Skin of body (tissue), 3 donors: ENCODE measurements at places on chromosomes 7 and 10. TPM values are rescaled to one million over a fixed set of nuclear protein-coding genes. Genes with fewer than 3 reads are reported as not detected.
A peak's percentile ranks its signal among the peaks of the same experiment; 100 is the strongest.

GRCh38 chr10:49632406-49633317 is 18.8 kb downstream of the CHAT start:
- DNase-seq = no peak

DNA sequence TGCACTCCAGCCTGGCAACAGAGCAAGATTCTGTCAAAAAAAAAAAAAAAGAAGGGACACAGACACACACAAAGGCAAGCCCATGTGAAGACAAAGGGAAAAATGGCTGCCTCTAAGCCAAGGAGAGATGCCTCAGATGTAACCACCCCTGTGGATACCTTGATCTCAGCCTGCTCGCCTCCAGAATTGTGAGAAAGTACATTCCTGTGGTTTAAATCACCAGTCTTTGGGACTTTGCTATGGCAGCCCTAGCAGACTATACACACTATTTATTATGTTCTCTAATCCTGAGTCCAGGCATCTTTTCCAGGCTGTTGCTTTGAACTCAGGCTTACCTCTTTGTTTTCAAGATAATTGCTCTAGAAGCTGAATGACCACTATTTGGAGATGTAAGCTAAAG is 494.3 kb downstream of the GALNT17 start:
- no peak for DNase-seq

DNA sequence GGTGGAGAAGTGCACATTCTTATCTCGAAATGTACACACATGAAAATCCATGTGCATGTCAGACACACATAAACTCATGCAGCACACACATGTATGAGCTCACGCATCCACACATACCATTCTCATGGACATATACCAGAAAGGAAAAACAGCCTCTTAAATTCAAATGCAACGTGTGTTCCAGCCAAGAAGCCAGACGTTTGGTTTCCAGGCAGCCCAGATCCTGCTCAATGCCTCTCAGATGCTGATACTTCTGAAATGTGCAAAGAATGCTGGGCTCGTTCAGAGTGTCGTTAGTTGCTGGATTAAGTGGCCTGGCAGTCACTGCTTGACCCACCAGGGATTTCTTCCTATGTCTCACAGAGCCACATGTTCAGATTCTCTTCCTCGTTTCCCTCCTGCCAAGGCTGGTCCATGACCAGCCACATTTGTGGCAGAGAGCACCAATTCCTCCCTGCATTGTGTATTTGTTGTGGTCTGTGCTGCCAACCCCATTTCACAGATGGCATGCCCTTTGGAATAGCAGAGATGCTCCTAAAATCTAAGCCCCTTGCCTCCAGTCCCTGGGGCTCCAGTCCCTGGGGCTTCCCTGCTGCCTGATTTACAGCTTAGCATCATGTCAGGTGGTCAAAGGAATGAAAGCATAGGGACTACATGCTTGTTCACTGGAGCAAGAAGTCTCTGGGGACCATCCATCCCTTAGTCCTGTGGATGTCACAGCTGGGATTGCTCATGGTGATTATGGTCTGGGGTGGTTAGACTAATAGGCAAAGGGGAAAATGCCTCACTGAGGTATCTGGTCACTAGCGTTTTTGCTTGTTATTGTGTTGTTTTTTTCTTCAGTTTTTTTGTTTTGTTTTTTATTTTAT is 426.6 kb downstream of the PLXNA4 start:
- no peak for DNase-seq

GRCh38 chr7:3861386-3861785 is 560.3 kb downstream of the SDK1 start:
- DNase-seq = peak; percentile 65

- peak; percentile 58 for DNase-seq
Observed at GRCh38 chr10:126663880-126664279, 6.6 kb downstream of the C10orf90 start.

GRCh38 chr7:28055161-28055544 is 125.4 kb downstream of the JAZF1 start:
- no peak for DNase-seq

- DNase-seq = peak; percentile 36
Observed at GRCh38 chr10:5814110-5815107, 1.2 kb upstream of the GDI2 start.

GRCh38 chr10:129922598-129923123 is 41.4 kb downstream of the EBF3 start:
- no peak for DNase-seq

DNA sequence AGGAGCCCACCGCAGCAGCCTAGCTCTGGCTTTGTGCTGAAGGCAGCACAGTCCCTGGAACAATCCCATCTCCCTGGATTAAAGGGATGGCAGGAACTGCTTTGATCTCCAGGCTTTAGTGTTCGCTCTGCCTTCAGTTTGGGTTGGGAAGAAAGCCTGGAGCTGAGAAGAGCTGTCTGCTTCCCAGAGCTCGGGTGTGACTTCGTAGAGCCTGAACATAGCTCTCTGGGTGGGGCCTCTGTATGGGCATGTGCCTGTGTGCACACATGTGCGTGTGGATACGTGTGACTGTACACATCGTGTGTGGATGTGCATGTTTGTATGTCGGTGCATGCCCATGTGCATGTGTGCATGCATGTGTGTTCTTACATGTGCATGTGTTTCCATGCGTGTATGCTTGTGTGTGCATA is 8.7 kb downstream of the ADCY1 start:
- peak; percentile 54 for DNase-seq

GRCh38 chr10:89637113-89637512 is 7.9 kb downstream of the PANK1 start:
- DNase-seq = no peak

DNA sequence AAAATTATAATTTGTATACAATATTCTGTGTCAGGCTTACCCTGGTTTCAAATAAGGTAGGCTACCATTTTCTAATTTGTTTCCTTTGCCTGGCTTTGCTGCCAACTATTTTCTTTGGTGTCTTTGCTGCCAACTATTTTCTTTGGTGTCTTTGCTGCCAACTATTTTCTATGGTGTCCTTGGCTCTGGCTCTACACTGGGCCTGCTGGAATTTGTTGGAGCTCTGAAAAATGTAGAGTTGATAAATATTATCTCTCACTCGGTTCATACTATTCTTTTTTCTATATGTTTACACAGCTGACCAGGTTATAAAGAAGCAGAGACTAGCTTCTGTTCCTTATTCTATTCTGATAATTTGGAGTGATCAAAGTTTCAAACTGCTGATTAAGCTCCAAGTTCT is 768.0 kb upstream of the PHF14 start:
- DNase-seq = no peak

DNA sequence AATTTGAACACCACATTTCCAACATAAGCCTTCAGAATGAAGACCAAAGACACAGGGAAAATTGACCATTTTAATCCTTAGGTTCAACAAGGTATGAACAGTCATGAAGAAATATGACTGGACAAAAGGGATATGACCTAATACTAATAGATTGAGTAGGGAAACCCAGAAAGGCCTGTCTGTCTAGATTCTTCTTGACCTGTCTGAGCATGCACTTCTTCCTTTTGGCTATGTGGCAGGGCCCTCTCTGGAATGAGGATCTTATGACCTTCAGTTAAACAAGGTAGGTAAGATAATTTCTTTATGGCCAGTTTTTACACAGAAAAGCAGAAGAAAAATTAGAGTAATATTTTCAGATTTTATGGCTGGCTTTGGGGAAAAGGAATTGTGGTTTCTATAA is 3.0 kb upstream of the PHYHIPL start:
- no peak for DNase-seq

GRCh38 chr7:45594745-45595535 is 20.8 kb downstream of the ADCY1 start:
- no peak for DNase-seq

- DNase-seq = peak; percentile 42
Observed at GRCh38 chr7:55086413-55087201, 67.8 kb downstream of the EGFR start.

DNA sequence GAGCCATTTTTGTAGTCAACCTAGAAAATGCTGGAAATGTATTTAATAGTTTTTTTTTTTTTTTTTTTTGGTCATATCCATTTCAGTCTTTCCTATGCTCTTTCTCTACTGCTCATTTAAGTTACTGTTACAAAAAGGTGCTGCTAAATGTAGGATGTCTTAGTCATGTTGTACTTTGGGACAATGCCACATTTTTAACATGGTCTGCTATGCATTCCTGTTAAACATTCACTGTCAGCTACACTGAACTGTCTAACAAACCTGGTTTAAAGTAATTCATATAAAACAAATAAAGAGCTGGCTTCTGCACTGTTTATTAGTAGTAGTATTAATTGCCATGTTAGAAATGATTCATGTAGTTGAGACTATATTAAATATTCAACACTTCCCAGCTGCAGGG is 108.6 kb downstream of the NSUN6 start:
- no peak for DNase-seq

- DNase-seq = no peak
Observed at GRCh38 chr10:16458166-16458955, 21.6 kb downstream of the PTER start.

- no peak for DNase-seq
Observed at GRCh38 chr7:97307521-97308108, 190.1 kb downstream of the SDHAF3 start.

MSS51 gene
- 9.1 TPM for total RNA-seq

SPDYE11 gene
- 0.10 TPM for total RNA-seq

NMT2 gene
- 22.0 TPM for total RNA-seq

PTF1A gene
- not detected for total RNA-seq

TBXAS1 gene
- 6.2 TPM for total RNA-seq

YAE1 gene
- total RNA-seq = 27.2 TPM

GDI2 gene
- 307 TPM for total RNA-seq

SFRP5 gene
- 1.7 TPM for total RNA-seq

TMEM196 gene
- total RNA-seq = under 0.01 TPM

ELMO1 gene
- 37.9 TPM for total RNA-seq

ANKRD22 gene
- 14.9 TPM for total RNA-seq
